ENCODE measurements at places on chromosomes 6 and 20. TPM values are rescaled to one million over a fixed set of nuclear protein-coding genes. Genes with fewer than 3 reads are reported as not detected.
A peak's percentile ranks its signal among the peaks of the same experiment; 100 is the strongest.

- H3K36me3 ChIP-seq = no peaks in the 10 kb centered on the region
- DNase-seq = no peak
- H3K4me1 ChIP-seq = no peaks in the 10 kb centered on the region
- no peak overlapping the region for H3K27ac ChIP-seq
- peak overlapping the region; percentile 60 for H3K4me3 ChIP-seq
These were observed 94.7 kb upstream of the ZNF322 start for GRCh38 chr6:26754212-26754611.

DNA sequence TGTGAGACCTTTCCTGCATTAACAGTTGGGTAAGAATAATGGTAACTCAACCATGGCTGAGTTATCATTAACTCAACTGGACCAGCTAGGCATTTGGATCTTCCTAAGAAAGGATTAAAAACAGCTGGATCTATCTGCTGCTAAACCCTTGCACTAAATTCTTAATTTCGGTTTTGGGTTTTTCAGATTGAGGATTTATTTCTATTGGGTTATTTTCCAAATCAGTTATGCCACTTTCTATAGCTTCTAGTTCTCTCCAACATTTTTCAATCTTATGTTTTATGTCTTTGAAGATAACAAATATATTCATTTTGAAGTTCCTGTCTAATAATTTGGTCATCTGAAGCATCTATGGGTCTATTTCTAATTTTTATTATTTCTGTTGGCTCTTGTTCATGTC lies 92.5 kb downstream of the KIF13A start:
- H3K4me3 ChIP-seq = no peak overlapping the region
- no peak overlapping the region for H3K27ac ChIP-seq
- no peaks in the 10 kb centered on the region for H3K27me3 ChIP-seq
- no peaks in the 10 kb centered on the region for H3K36me3 ChIP-seq
- no peaks in the 10 kb centered on the region for H3K4me1 ChIP-seq

- H3K27me3 ChIP-seq = no peaks in the 10 kb centered on the region
- H3K4me1 ChIP-seq = peaks cover 2% of the 10 kb centered on the region
- DNase-seq = no peak
- H3K27ac ChIP-seq = no peak overlapping the region
- H3K4me3 ChIP-seq = no peak overlapping the region
- no peaks in the 10 kb centered on the region for H3K36me3 ChIP-seq
These were observed 4.9 kb downstream of the FRMD1 start for GRCh38 chr6:168073937-168074730.

- no peak overlapping the region for H3K4me3 ChIP-seq
- no peaks in the 10 kb centered on the region for H3K4me1 ChIP-seq
- H3K27ac ChIP-seq = no peak overlapping the region
These were observed 105.5 kb downstream of the NRSN1 start for GRCh38 chr6:24231438-24231977.

- no peak for DNase-seq
- no peaks in the 10 kb centered on the region for H3K27me3 ChIP-seq
- H3K36me3 ChIP-seq = no peaks in the 10 kb centered on the region
- H3K27ac ChIP-seq = no peak overlapping the region
These were observed 135.4 kb downstream of the BFSP1 start for GRCh38 chr20:17395729-17396128.

DNA sequence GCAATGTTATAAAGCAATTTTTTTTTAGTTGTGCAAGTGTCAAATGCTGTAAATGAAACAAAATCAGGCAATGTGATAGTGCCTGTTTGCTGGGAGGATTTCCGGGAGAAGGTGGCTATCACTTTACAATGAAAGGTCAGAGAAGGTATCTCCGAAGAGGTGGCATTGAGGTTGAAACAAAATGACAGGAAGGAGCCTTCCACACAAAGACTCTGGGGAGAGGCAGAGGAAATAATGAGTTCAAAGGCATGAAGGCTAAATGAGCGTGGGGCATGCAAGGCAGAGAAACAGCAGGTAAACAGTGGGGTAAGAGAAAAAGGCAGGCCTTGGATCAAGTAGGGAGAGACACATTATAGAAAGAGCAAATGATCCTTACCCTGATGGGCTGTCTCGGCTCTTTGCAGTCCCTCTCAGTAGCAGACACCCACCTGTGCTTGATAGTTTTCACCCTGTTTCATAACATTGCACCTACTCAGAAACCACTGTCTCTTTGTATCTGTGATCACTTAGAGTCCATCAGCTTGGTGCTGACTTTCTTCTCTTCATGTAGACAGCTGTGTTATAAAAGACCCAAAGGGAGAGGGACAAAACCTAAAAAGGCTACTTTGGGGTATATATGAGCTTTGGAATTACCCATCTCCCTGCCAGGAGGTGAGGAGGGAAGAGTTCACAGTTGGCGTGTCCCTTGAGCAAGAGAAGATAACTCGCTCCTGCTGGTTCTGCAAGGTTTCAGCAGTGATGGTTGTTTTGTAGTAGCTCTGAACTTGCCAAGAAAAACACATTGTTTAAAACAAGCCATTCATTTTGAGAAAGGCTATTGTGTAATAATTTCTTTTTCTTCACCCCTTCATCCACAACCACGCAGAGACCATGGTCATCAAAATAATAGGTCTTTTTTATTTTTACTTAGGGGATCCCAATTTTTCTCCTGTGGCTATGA lies 22.3 kb downstream of the NRN1 start:
- H3K27me3 ChIP-seq = no peaks in the 10 kb centered on the region
- no peaks in the 10 kb centered on the region for H3K36me3 ChIP-seq
- DNase-seq = no peak

- peak overlapping the region; percentile 55 for H3K4me3 ChIP-seq
- no peaks in the 10 kb centered on the region for H3K27me3 ChIP-seq
- DNase-seq = peak; percentile 86
- no peaks in the 10 kb centered on the region for H3K36me3 ChIP-seq
- peaks cover 7% of the 10 kb centered on the region for H3K4me1 ChIP-seq
These were observed 51.0 kb downstream of the SSR1 start for GRCh38 chr6:7261852-7262461.

DNA sequence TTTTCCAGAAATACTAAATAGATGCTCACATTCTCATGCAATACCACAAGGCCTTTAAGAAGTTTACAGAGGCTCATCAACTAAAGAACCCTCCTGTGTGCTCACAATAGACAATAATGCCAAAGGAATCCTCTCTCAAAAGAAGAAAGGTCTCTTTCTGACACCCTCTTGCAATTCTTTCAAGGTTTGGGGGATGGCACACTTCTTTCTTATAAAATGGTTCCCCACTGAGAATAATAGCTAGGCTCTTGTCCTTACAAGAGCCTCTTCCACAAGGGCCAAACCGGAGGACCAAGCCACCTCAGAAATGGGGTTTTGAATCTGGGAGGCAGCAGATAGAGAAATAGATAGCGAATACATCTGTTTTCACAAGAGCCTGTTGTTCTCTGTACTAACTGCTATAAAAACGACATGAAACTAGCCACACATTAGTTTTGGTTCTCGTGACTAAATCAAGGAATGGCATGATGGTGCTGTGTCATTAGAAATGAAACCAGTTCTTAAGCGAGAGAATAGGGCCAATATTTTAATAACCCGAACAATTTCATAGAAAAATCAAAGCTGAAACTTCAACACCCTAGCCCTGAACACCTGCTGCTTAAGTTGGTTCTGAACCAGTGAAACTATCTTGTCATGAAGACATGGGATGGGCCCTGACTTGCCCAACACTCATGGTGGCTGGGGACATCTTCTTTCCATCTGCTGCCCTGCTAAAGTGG lies 81.1 kb downstream of the PRDM1 start:
- H3K4me1 ChIP-seq = peaks cover 10% of the 10 kb centered on the region
- no peaks in the 10 kb centered on the region for H3K27me3 ChIP-seq
- H3K4me3 ChIP-seq = no peak overlapping the region
- H3K36me3 ChIP-seq = no peaks in the 10 kb centered on the region

- peaks cover 5% of the 10 kb centered on the region for H3K36me3 ChIP-seq
- H3K27ac ChIP-seq = peak overlapping the region; percentile 91
- H3K4me1 ChIP-seq = peaks cover 6% of the 10 kb centered on the region
- no peaks in the 10 kb centered on the region for H3K27me3 ChIP-seq
These were observed 1.8 kb downstream of the GJA1 start for GRCh38 chr6:121436960-121437850.

GRCh38 chr6:113649276-113649675 lies 207.9 kb upstream of the MARCKS start:
- no peaks in the 10 kb centered on the region for H3K4me1 ChIP-seq
- DNase-seq = no peak
- H3K27me3 ChIP-seq = no peaks in the 10 kb centered on the region
- no peak overlapping the region for H3K27ac ChIP-seq
- no peak overlapping the region for H3K4me3 ChIP-seq
- H3K36me3 ChIP-seq = no peaks in the 10 kb centered on the region

DNA sequence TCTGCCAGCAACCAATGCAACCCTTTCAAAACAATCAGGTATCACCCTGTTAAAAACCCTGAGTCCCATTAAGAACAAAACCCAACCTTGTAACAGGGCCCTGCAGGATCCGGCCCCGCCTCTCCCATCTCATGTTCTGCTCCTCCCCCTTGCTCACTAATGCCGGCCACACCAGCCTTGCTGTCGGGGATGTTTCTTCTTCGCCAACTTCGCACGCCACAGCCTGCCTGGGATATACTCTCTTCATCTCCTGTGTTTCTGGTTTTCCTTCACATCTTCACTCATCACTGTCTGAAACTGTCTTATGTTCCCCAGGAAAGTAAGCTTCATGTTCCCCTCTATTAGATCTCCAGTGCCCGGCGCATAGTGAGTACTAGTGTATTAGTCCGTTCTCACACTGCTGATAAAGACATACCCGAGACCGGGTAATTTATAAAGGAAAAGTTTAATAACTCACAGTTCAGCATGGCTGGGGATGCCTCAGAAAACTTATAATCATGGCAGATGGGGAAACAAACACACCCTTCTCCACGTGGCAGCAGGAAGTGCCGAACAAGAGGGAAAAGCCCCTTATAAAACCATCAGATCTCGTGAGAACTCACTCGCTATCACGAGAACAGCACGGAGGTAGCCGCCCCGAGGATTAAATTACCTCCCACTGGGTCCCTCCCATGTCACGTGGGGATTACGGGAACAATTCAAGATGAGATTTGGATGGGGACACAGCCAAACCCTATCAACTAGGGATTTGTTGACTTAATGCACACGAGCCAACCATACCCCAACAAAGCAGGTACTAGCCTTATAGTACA lies 5.1 kb downstream of the TP53RK start:
- H3K36me3 ChIP-seq = peaks cover 33% of the 10 kb centered on the region
- H3K4me3 ChIP-seq = peak overlapping the region; percentile 36
- peak overlapping the region; percentile 76 for H3K27ac ChIP-seq
- DNase-seq = peak; percentile 79
- H3K4me1 ChIP-seq = peaks cover 20% of the 10 kb centered on the region

- no peaks in the 10 kb centered on the region for H3K4me1 ChIP-seq
- DNase-seq = no peak
- no peak overlapping the region for H3K27ac ChIP-seq
- H3K36me3 ChIP-seq = no peaks in the 10 kb centered on the region
These were observed 102.6 kb downstream of the ATP9A start for GRCh38 chr20:51665543-51666118.

GRCh38 chr6:123715006-123715863 lies 78.5 kb upstream of the TRDN start:
- no peaks in the 10 kb centered on the region for H3K36me3 ChIP-seq
- no peak for DNase-seq
- no peak overlapping the region for H3K4me3 ChIP-seq
- H3K27me3 ChIP-seq = no peaks in the 10 kb centered on the region
- no peak overlapping the region for H3K27ac ChIP-seq
- H3K4me1 ChIP-seq = no peaks in the 10 kb centered on the region

DNA sequence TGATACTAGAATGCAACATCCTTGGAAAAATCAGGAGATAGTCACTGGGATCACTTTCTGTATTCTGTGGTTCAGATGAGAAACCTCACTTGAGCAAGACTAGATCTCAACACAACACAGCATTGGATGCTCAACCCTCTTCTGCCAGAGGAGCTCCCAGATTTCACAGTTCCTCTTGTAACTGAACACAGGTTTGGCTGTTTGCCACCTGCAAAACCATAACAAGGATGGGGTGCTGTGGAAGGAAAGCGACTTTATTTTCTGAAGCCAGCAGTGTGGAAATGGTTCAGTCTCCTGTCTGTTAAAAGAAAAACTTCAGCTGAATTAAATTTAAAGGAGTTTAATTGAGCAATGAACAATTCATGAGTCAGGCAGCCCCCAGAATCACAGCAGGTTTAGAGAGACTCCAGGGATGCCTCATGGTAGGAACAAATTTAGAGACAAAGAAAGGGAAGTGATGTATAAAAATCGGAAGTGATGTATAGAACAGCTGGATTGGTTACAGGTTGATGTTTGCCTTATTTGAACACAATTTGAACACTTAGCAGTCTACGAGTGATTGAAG lies 149.9 kb upstream of the UST start:
- H3K4me3 ChIP-seq = no peak overlapping the region
- no peaks in the 10 kb centered on the region for H3K27me3 ChIP-seq
- DNase-seq = no peak
- no peaks in the 10 kb centered on the region for H3K36me3 ChIP-seq
- no peak overlapping the region for H3K27ac ChIP-seq
- peaks cover 6% of the 10 kb centered on the region for H3K4me1 ChIP-seq

DNA sequence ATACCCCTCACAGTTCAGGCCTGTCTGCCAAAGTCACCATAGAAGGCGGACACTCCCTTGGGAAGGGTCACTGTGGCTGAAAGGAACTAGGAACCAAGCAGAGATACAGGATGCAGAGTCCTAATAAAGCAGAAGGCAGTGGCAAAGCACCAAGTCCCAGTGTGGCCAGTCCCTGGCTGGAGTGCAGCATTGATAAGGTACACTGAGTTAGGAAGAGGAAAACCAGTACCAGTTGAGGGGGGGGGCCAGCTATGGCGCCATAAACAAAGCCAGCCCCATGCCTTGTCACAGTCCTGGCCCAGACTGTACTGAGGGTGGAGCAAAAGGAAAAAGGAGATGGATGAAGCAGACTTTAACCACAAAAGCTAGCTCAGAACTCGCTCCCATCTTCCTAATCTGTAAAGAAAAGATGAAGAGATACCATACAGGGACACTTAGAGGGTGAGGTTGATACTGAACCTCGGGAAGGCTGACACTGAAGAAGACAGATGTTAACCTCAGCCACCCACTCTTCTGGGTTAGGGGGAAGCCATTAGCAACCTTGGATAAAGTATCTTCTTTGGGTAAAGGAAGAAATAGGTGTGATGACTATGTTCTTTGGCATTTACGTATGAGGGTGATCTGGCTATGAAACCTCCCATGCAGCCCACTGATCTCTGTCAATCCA lies 7.8 kb downstream of the ABHD12 start:
- H3K4me3 ChIP-seq = no peak overlapping the region
- H3K27ac ChIP-seq = no peak overlapping the region
- H3K27me3 ChIP-seq = no peaks in the 10 kb centered on the region
- H3K36me3 ChIP-seq = 0 out of 2 replicates have a peak, but pooled peaks cover 3% of the 10 kb centered on the region
- no peak for DNase-seq

Gene OLIG3
- 0.60 TPM for total RNA-seq

Gene ANKRD66
- not detected for total RNA-seq

Gene TENT5A
- total RNA-seq = 2.9 TPM

Gene FAM162B
- total RNA-seq = 3.2 TPM

Gene TBX18
- not detected for total RNA-seq

Gene OR2B6
- not detected for total RNA-seq

Gene RBBP8NL
- total RNA-seq = 0.43 TPM

Gene TRERF1
- total RNA-seq = 22.8 TPM

Gene MAN1A1
- total RNA-seq = 5.4 TPM
